ENCODE measurements at places on chromosomes 13 and 19.

GRCh38 chr19:14561847-14562351 lies 10.0 kb downstream of the NDUFB7 start:
- no peak for DNase-seq

GRCh38 chr19:33208371-33208895 lies 14.3 kb downstream of the LRP3 start:
- no peak for DNase-seq

DNA sequence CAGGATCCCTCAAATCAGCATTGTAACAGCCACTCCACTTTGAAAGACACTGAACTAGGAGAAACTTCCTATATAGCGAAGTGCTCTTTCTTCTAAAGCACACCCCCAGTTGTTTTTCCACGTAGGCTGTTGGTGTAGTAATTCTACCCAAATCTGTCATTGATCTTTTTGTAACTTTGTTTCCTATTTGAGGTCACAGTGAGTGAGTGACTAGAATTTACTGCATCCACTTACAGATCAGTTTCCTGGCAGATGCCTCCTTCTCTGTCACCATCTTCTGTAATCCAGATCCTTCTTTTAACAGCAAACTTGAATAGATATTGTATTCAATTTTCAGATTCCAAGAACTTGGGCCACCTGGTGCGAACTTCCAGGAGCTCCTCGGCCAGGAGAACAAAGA lies 15.3 kb downstream of the ZAR1L start:
- DNase-seq, result no peak

DNA sequence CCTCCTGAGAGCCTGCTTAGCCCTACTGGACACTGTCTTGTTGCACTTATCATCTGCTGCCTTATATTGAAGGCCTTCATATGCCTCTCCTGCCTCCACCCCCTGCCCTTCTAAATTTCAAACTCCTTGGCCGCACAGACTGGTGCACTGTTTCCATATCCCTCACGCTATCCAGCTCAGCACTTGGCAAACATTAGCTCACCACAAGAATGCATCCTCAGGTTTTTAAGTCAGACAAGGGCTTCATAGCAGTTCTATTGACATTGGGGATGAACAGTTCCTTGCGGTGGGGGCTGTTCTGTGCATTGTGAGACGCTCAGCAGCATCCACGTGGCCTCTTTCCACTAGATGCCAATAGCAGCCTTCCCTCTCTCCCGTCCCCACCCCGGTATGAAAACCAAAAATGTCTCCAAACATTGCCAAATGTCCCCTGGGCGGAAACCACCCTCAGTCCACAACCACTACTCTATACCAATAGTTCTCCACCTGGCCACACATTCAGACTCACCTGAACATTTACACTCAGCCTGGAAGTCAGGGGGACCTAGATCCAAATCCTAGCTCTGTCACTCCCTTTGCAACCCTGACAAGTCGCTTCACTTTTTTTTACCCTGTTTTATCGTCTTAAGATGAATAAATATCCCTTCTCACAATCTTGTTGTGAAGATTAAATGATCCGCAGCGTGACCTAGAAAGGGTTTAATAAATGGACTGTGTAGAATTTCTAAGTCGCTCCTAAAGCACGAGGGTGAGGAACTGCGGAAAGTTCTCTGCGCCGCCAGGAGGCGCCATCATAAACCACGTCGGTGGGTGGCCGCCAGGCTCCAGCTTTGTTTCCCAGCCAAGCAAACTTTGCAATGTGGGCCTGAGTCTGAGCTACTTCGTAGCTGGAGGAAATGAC lies 3.6 kb upstream of the CEACAM3 start:
- no peak for DNase-seq

DNA sequence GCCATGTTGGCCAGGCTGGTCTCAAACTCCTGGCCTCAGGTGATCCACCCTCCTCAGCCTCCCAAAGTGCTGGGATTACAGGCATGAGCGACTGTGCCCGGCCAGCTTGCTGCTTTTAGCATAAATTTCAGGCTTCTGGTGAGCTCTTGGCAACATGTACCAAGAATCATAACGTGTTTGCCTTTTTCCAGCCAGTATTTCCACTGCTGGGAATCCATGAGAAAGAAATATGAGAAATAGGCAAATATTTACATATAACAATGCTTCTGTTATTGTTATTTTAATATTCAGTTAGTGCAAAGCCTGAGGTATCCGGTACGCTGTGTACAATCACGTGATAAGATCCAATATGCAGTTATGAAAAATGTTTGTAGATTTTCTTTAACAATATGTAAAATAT lies 29.2 kb upstream of the CERS4 start:
- DNase-seq, result no peak

GRCh38 chr19:5057860-5058259 lies 88.9 kb downstream of the KDM4B start:
- no peak for DNase-seq

- no peak for DNase-seq
Measured at GRCh38 chr13:103605546-103606326, 539.5 kb upstream of the SLC10A2 start.

- no peak for DNase-seq
Measured at GRCh38 chr13:71171740-71172139, 695.3 kb downstream of the DACH1 start.

DNA sequence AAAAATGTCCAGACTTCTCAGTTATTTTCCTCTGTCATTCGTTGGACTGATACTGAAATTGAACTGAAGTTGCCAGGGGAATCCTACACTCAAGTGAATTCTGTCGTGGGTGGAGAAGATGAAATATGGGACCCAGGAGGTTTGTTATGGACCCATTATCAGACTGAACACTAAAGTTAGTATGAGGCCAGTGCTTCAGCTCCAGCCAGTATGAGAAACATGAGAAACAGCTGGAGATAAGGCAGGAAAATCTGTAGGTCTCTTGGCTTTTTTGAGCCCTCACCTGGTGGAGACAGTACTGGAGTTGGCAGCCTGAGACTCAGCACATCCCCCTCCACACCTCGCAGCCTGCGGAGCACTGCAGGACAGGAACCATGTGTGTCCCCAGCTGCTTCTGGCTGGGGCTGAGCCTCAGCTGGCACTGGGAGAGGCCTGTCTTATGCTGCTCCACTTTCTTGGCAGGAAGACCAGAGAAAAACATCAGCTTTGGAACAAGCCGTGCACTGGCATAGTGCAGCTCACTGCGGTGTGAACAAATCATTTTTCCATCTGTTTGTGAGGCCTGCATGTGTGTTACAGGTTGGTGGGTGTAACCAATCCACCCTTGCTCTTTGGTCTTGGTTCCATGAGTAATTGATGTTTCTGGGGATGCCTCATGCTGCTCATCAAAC lies 641.0 kb downstream of the FGF9 start:
- peak; percentile 33 for DNase-seq

DNA sequence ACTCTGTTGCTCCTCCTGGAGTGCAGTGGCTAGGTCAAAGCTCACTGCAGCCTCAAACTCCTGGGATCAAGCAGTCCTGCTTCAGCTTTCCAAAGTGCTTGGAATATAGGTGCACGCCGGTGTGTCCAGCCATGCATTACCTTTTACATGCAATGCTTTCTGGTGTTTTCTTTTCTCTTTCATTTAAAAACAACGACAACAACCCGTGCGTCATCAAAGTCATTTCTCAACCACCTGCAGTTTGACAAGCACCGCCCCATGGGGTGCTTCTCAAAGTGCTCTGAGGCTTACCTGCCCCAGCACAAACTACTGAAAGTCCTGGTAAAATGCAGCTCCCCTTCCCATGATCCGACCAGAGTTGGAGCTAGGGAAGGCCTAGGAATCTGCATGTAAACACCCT lies 7.1 kb downstream of the QTRT1 start:
- no peak for DNase-seq

GRCh38 chr19:46404055-46404752 lies 9.2 kb downstream of the CCDC8 start:
- no peak for DNase-seq

DNA sequence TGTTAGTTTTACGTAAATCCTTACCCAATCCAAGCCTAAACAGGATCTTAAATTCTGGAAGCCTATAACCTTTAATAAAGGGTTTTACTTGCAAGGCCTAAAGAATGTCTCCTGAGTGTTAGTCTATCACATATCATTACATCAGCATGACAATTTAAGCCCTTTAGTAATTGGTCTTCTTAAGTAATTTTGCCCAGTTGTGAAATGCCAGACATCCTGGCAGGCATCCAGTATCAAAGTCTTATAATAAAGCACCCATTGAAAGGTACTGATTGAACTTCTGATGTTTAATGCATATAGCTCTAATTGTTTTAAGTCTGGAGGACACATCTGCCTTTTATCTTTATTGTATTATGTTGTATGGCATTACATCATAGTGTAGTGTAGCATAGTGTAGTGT lies 1078.9 kb downstream of the SLITRK1 start:
- DNase-seq, result no peak

- DNase-seq, result peak; percentile 41
Measured at GRCh38 chr19:49689133-49690078, at the start of gene ADM5. Gene ADM5, plus strand, starts transcription at chr19:49689594. Its CDS starts 244 bp downstream, at chr19:49689838.

- peak; percentile 85 for DNase-seq
Measured at GRCh38 chr19:40464059-40465024, 1.2 kb downstream of the BLVRB start.

GRCh38 chr13:32013181-32013580 lies 18.4 kb upstream of the FRY start:
- no peak for DNase-seq

GRCh38 chr13:92433963-92434362 lies 792.6 kb upstream of the GPC6 start:
- no peak for DNase-seq

- DNase-seq, result no peak
Measured at GRCh38 chr13:112874751-112875300, 94.2 kb upstream of the MCF2L start.

DNA sequence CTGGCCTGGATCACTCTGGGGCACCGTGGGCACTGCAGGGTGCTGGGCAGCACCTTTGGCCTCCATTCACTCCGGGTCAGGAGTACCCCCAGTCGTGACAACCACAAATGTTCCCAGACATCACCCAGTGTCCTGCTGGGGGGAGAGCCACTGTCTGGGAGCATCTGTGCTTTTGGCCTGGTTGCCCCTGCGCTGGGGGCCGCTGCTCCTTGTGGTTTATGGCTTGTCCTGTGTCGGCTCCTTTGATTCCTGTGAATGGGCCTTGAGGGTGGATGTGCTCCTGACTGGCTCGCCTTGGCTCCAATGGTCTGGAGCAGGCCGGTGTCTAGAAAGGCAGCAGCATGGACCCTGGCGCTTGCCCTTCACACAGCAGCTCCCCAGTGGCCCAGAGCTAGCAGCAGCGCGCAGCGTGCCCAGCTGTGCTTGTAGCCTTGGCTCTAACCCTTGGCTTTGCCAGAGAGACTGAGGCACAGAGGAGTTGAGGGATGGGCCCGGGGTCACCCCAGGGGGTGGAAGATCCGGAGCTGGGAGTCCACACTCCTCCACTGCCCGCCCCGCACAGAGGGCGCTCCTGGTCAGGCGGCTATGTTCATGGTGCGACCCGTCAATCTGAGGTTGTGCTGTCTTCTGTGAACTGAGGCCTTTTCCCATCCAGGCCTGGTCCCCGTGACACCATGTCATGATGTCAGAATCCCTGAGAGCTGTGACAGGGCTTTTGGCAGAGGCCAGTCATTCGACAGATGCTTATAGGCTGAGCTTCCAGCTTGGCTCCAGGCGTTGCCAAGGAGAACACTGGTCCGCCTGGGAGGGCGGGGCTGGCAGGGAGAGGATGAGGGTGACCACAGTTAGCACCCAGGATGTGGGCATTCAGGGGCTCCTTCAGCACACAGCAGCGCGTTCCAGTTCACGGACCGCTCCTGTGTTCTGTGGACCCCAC lies 4.1 kb downstream of the DAZAP1 start:
- peak; percentile 79 for DNase-seq

DNA sequence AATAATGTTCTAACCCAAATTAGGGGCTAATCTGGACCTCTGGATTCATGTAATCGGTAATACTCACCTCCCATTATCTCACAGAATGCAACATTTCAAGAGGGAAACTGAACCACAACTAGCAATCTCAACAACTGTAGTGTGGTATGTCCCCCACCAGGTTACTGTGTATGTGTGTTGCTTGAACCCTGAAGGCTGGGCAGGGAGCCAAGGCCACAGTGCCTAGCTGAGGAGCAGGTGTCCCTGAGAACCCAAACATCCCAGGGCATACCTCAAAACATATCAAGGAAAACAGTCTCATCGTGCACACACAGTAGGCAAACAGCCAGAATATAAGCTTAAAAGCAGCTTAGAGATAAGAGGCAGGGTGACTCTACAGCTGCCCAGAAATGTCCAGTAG lies 20.5 kb upstream of the NEK3 start:
- no peak for DNase-seq

GRCh38 chr13:27765650-27766049 lies 26.6 kb upstream of the GSX1 start:
- DNase-seq, result no peak

GRCh38 chr13:49357694-49358093 lies 86.2 kb downstream of the CAB39L start:
- no peak for DNase-seq

- DNase-seq, result no peak
Measured at GRCh38 chr13:102657630-102658029, 37.2 kb downstream of the METTL21C start.

- peak; percentile 5 for DNase-seq
Measured at GRCh38 chr13:101474419-101474957, 22.0 kb downstream of the ITGBL1 start.

DNA sequence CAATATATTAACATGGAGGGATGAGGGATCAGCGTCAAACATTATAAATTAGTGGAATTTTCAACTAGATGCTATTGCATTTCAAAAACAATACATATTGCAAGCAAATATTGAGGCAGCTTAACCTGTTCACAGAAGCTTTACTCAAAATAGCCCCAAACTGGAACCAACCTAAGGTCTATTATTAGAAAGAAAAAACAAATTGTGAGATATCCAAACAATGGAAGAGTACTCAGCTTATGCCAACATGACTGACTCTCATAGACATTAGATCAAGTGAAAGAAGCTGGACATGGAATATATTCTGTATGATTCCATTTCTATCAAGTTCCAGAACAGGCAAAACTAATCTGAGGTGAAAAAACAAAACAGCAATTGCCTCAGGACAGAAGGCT lies 27.6 kb upstream of the NEK3 start:
- DNase-seq, result no peak

DNA sequence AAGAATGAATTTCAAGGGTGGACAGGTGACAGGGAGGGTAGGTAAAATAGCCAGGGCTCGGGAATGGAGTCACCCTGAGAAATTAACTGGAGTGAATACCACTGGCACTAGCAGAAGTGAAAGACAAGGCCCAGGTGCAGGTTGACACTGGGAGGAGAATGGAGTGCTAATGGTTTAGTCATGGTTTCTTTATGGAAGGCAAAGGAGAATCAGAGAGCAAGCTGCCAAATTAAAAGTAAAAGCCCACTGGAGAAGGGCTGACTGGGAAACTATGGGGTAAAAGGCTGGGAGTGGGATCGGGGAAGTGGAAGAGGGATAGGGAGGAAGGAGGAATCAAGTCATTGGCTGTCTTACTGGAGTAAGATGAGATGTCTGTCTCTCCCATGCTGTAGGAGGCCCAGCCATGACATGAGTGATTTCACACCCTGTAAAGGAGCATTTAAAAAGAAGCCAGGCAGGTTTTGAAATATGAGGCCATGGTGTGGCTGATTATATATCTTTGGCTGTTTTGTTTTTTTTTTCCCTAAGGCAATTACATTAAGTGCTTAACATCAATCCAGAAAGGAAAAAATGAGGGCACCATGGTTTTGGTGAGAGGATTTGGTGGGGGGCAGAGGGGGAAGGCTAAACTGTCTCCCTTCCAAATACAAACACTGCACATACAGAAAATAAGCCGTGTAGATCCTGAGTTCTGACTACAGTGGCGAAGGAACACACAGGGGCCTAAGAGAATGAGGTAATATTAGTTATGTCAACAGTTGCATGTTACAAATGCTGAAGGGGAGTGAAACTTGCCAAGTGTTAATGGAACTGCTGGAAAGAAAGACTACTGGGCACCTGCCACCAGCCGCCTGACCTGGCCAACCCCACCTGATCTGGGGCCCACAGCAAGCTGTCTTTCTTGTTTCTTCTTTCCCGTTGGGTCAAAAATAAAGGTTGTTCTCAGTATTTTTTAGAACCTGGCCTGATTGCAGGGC lies 183.5 kb upstream of the TSC22D1 start:
- DNase-seq, result no peak

Measured in NCI-H1694 (cell line).